ENCODE measurements at places on chromosomes 16 and 17.
A peak's percentile ranks its signal among the peaks of the same experiment; 100 is the strongest.

DNA sequence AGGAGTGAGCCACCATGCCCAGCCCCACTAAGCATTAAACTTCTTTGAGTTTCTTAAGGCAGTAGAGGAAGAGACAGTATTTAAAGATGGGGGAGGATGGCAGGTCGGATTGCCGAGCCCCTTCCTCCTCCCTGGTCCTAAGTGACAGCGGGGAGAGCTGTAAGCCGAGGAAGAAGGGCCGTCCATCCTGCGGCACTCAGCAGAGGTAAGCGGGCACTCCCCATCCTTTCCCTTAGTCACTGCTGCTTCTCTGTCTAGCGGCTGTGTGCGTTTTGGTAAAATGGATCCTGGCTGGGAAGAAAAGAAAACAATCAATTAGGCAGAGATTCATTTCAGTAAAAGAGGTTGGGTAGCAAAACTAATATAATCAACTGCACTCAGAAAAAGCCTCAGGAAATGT, 13.9 kb downstream of the DNAAF1 start:
- DNase-seq: no peak

DNA sequence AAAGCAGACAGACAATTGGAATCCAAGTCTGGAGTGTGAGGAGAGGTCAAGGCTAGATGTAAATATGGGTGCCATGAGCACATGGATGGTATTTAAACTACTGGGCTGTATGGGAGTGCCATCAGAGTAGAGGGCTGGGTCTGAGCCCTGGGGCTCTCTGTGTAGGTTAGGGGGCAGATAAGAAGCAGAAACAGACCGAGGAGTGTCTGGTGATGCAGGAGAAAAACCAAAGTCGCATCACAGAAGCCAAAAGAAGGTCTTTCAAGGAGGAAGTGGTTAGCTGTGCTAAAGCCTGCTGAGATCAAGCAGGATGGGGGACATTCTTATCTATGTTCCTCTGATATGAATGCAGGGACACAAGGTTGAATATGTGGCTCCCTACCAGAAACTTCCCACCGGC, 1.9 kb downstream of the TSEN54 start:
- DNase-seq: no peak

- no peak for DNase-seq
Observed at GRCh38 chr17:66169839-66170238, 22.1 kb downstream of the CEP112 start.

- DNase-seq: no peak
Observed at GRCh38 chr16:47465919-47466630, 4.9 kb downstream of the PHKB start.

DNA sequence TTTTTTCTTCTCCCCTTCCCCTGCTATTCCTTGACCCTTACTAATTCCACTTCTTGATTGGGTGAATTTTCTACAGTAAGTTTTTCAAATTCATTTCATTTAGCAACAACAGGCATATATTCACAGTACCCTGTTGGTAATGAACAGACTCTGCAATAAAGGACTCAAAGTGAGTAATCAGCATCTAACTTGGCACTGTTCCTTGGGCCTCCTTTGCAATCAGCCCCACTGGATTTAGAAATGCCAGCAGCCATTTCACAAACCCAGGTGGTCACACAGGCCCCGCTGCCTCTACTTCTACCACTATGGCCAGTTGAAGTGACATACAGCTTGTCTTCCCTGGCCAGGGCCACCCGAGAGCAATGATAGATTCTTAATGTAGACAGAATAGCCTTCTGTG, 113.8 kb downstream of the CYB561 start:
- DNase-seq: no peak

GRCh38 chr17:7249214-7249613, 2.3 kb downstream of the CTDNEP1 start:
- no peak for DNase-seq

DNA sequence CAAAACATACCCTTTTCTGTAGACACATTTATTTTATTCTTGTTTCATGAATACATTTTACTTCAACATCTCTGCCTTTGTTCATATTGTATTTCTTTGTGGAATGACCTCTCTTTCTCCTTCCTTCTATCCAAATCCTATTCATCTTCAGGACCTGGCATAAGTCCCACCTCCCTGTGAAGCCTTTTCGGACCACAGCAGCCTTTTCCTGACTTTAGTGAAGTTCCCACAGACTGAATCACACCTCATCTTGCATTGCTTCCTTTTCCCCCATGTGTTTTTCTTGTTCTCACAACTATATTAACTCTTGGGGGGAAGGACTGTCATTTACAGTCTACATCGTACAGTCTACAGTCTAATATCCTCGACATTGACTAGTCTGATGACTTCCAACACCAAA, 58.2 kb downstream of the MFSD11 start:
- DNase-seq: no peak

GRCh38 chr16:4414187-4414917, 2.0 kb downstream of the CORO7 start:
- DNase-seq: no peak

GRCh38 chr17:1563786-1564613, 1.4 kb upstream of the PITPNA start:
- no peak for DNase-seq

DNA sequence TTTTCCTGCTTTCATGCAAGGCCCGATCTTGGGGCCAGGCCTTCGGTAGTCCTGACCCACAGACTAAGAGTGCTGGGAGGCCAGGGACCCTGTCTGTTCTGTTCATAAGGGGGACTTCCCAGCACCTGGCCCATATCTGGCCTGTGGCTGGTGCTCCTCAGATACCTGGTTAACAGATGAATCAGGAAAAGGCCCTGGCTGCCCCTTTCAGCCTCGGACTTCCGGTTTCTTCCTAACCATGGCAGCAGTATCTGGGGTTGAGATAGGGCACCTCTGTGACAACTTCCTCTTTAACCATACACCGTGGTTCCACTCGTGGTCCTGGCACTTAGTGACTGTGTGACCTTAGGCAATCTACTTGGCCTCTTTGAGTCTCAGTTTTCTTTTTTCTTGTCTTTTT, 18.4 kb downstream of the PLCG2 start:
- no peak for DNase-seq

GRCh38 chr16:63426275-63426870, 1390.1 kb upstream of the CDH8 start:
- no peak for DNase-seq

DNA sequence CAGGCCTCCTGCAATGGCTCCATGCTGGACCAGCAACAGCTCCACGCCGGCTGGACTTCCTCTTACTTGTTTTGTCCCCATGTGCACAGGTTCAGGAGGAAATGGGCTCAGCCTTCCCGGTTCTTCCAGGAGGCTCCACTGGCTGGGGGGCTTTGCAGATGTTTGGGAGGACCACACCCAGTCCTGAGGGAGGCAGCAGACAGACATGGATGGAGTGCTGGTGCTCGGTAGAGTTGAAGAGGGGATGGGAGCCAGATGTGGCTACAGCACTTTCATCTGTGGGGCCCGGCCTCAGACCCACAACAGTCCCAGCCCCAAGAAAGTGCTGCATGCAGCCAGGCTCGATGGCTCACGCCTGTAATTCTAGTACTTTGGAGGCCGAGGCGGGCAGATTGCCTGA, 21.8 kb downstream of the NARF start:
- DNase-seq: no peak

DNA sequence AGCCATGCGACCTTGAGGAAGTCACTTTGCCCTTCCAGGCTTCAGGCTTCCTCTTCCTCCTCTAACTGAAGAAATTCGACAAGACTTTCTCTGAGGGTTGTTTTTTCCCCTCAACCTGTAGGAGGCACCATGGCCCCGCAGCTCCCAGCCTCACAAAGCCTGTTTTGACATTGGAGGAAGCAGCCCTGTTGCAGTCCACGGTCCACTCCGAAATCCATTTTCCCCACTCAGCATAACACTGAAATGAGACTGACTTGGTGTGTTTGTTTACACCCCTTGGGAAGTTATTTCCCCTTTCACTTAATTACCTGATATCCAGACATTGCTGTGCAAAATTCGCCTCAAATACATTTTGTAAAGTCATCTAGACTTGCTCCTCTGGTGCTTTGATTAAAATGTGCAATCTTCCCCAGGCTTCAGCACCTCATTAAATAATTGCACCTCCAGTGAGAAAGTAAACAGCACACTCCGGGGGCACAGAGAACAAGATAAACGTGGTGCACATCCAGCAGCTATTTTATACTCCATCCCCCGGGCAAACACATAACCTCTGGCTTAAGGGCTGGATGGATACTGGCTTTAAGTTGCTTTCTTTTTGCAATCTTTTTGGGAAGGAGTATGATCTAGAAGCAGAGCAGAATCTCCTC, 41.4 kb upstream of the PIRT start:
- DNase-seq: no peak

DNA sequence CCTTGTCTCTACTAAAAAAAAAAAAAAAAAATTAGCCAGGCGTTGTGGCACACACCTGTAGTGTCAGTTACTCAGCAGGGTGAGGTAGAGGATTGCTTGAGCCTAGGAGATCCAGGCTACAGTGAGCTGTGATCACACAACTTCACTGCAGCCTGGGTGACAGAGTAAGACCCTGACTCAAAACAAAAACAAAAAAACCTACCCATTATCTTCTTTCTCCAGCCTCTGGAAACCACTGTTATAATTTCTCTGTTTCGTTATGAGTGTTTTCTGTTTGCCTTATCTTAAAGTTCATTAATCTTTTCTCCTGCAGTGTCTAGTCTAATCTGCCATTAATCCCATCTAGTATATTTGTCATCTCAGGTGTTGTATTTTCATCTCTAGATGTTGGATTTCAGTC, 18.6 kb upstream of the CLTC start:
- no peak for DNase-seq

DNA sequence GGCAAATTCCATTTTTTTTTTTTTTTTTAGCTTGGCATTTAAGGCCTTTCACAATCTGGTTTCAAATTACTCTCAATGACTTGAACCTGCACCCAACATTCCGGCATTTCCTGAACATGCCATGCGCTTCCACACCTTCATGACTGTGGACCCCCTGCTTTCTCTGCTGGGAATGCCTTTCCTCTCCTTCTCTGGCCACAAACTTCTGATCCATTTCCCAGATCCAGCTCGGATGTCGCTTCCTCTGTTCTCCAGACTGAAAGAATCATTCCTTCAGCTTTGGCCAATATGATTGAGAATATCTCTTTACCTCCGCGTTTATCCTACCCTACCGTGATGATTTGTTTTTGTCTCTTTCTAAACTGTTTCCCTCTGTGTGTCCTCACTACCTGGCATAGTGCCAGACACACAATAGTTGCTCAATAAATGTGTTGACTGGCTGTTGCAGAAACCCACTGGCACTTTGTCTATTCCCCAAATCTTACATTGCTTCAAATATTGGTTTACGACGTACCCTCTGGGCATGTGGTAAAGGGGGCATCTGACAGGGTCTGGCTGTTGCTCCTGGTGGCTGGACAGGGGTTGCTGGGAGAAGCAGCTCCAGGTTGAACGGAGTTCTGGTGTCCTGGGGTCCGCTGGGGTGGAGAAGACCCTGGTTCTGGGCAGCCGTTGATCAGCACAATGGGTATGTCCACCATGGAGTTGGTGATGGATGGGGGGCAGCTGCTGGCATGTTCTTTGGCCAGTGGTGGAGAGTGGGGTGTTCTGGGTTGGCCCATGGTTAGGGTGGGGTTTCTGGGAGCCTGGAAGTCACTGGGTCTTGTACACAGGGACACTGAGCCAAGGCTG, 14.7 kb downstream of the TNS4 start:
- peak; percentile 64 for DNase-seq

- DNase-seq: no peak
Observed at GRCh38 chr17:13273806-13274205, 256.0 kb upstream of the ELAC2 start.

DNA sequence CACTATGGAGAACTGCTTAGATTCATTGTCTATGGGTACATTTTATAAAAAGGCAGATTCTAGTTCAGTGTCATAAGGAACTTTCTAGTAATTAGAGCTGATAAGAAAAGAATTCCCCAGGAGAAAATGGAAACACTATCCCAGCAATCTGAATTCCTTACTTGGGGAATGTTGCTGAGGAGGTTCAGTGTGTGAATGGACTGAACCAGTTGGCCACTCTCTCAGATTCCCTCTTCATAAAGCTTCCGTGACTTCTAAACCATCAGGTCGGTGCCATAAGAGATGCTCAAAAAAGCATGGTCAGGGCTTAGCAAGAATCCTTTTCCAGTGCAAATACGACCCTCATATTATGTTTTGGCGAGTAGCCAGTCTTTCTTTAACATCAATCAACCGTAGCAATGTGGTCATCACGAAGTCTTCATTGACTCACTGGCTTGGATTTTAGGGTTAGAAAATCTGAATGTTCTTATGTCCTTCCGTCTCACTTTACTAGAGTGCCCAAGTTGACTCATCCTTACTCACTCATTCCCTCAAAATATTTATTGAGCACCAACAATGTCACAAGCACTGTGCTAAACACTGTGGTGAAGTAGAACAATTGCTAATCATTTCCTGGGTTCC, 102.7 kb upstream of the HLF start:
- DNase-seq: peak; percentile 52

DNA sequence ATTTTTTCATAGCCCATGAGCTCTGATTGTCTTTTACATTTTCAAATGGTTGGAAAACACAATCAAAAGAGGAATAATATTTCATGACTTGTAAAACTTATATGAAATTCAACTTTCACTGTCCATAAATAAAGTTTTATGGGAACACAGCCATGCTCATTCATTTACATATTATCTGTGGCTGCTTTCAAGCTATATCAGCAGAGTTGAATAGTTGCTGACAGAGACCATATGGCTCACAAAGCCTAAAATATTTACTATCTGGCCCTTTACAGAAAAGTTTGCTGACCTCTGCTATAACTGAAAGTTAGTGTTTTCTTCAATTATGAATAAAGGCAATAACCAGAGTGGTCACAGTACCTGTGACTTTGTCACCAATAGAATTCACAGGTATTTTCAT, 128.2 kb upstream of the GNAO1 start:
- no peak for DNase-seq

DNA sequence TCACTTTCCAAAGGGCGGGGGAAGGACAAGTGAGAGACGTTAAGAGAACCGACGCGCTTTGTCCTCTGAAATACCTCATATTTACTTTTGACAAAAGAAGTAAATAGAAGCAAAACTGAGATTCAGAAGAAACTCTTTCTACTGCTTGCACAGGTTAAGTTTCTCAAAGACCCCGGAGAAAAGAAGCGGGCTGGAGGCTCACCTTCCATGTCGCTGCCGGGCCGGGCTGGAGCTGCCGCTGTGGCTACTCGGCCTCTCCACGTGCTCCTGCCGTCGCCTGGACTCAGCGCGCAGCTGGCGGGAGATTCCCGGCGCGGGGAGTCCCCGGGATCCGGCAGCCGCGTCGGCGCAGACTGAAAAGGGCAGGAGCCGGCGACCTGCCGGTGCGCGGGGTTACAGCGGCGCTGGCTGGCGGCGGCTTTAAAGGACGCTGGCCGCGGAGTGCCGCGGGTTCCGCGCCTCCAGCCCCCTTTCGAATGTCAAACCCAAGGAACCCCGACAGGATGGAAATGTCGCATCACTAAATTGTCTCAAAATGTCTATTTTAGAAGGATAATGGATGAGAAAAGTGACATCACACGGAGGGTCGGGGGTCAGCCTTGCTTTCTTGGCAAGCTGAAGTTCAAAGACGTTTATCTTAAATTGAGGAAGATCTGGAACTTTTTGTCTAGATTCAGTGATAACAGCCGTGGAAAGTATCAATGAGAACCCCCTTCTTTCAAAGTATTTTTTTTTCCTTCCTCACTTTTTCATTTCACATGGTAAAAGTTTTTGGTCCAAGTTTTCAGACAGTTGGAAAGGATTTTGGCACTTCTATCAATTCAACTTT, at the start of gene IKZF3:
Gene IKZF3, minus strand, starts transcription at position 395 of the 829 bp plus-strand sequence. Its CDS starts 186 bp downstream, at position 209.
- no peak for DNase-seq

All from fibroblast of the conjunctiva (primary cell).